ENCODE measurements at places on chromosomes 13 and 19.

DNA sequence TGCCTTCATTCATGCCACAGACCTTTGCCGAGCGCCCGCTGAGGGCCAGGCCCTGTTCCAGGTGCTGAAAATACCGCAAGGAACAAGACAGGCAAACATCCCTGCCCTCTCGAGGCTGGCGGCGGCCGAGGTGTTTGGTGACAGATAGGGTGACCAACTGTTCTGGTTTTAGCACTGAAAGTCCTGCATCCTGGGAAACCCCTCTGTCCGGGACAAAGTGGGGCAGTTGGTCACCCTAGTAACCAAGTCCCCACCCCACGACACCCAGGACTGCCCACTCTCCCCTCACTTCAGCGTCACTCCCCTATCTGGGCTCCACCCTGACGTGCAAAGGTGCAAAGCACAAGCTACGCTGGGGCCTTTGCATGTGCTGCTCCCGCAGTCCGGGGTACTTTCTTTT lies 17.3 kb downstream of the ZBTB7A start:
- no peak for DNase-seq

- no peak for DNase-seq
Measured at GRCh38 chr19:7545300-7545699, 9.8 kb downstream of the PNPLA6 start.

DNA sequence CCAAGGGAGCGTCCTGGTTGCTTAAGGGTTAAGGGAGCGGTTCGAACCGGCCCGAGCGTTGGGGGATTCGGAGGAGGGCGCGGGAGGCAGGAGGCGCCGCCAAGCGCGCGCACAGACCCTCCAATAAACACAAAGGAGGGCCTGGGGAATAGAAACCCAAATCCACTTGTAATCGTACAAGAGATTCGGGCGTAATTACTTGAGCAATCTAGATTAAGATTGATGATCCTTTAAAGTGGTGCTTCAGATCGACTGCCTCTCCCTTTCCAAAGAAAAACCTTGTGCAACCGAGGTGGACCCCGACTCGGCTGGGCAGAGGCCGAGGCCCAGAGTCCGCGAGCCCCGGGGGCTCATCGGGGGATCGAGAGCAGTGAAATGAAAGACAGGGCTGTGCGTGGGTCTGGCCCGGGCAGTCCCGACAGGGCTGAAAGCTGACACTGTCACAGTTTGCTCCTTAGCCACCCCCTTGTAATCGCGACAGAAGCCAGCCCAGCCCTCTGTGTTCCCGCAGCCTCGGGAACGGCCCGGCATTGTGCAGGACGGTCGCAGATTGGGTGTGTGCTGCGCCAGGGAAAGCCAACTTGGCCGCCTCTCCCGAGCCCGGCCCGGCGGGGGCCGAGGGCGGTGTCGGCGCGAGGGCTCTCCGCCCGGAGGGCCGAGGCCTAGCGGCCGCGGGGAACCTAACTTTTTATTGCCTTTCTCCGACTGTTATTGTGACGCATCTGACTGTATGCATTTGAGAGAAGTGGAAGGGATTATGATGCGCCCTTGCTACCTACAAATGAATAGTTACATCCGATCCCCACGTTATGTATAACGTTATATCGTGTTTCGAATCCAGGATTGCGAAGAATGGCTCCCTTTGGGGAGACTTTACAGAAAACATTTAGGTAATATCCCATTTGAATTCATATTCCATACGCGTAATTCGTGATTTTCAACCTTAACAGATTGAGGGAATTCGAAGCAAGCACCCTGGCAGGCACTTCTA lies 5.5 kb downstream of the MAB21L1 start:
- no peak for DNase-seq

DNA sequence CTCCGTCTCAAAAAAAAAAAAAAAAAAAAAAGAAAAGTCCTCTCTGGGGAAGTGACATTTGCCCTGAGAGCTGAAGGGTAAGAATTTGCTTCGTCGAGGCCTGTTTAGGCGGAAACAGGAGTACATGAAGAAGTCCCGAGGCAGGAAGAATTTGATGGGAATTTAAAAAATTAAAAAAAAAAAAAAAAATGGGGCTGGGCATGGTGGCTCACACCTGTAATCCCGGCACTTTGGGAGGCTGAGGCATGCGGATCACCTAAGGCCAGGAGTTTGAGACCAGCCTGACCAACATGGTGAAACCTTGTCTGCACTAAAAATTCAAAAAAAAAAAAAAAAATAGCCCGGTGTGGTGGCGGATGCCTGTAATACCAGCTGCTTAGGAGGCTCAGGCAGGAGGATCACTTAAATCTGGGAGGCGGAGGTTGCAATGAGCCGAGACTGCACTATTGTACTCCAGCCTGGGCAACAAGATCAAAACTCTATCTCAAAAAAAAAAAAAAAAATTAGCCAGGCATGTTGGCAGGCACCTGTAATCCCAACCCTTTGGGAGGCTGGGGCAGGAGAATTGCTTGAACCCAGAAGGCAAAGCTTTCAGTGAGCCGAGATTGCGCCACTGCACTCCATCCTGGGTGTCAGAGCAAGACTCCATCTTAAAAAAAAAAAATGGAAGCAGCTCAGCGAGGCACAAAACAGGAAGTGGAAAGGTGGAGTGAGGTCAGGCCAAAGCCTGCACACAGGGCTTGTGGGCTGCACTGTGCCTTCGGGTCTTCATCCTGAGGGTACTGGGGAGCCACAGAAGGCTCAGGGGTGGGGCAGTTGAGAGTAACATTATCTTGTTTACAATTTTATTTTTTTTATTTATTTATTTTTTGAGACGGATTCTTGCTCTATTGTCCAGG lies 4.9 kb downstream of the BAX start:
- DNase-seq: no peak

DNA sequence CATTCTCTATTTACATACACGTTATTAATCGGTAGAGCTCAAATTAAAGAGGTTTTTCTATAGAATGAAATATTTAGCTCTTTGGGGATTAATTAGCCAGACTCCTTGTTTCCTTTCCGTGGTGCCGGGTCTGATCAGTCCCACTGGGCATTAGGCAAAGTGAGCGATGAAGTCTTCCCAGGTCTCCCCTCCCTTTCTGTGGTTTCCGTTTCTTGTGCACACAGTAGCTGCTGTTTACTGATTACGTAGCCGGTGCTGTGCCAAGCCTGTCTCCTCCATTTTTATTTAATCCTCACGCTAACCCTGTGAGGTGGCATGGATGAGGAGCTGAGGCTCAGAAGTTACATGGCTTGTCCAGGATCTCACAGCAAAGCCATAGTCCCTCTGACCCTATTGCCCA lies 9.0 kb downstream of the SLC25A15 start:
- no peak for DNase-seq

DNA sequence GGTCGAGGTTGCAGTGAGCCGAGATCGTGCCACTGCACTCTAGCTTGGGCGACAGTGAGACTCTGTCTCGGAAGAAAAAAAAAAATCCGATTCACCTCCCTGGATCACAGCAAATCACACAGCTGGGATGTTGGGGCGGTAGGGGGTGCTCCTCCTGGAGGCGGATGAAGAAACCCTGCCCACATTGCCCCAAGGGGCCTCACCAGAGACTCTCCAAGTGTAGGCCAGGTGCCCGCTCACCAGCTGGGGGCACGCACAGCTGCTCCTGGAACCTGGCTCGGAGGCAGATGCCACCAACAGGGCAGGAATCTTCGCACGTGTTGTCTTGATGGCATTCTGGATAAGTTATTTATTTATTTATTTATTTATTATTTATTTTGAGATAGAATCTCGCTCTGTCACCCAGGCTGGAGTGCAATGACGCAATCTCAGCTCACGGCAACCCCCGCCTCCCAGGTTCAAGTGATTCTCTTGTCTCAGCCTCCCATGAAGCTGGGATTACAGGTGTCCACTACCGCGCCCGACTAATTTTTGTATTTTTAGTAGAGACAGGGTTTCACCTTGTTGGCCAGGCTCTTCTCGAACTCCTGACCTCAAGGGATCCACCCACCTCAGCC lies 3.1 kb downstream of the UQCR11 start:
- no peak for DNase-seq

DNA sequence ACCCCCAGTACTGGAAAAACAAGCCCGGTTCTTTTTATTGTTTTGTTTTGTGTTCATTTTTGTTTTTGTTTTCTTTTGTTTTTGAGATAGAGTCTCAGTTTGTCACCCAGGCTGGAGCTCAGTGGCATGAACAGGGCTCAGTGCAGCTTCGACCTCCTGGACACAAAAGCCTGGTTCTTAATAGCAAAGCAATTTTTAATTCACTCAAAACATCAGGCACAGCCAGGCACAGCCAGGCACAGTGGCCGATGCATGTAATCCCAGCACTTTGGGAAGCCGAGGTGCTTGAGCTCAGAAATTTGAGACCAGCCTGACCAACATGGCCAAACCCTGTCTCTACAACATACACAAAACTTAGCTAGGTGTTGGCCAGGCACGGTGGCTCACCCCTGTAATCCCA lies 30.7 kb downstream of the INSR start:
- no peak for DNase-seq

DNA sequence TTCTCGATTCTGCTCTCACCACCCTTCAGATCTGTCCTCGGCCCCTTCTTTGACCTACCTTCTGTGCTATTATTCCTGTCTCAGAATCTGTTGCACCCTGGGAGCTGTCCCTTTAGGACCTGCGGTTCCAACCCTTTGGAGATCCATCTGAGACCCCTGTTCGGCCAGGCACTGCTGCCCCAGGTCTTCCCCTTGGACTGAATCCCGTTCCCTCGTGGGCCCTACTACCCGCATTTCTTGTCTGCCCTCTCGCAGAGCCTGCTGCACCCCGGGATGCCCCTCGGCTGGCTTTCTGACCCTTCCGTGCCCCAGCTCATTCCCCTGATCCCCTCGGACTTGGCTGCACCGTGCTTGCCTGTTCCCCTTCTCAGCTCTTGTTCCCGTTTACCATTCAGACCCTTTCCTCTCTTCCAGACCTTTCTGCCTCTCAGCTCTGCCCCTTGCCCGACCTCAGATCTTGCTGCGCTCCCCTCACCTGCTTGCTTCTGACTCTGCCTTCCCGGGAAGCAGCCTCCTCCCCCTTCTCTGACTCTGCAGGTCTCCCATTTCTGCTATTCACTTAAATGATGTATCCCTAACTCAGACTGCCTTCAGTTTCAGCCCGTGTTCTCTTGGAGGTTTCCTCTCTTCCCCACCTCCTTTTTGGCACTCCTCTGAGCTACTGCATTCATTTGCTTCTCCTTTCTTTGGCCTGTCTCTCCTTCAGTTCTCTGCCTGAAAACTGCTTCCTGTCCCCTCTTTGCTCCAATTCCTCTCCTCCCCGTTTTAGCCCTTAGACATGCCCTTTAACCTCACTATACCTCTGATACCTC lies 1.1 kb downstream of the ARHGAP35 start:
- DNase-seq: peak; percentile 47

DNA sequence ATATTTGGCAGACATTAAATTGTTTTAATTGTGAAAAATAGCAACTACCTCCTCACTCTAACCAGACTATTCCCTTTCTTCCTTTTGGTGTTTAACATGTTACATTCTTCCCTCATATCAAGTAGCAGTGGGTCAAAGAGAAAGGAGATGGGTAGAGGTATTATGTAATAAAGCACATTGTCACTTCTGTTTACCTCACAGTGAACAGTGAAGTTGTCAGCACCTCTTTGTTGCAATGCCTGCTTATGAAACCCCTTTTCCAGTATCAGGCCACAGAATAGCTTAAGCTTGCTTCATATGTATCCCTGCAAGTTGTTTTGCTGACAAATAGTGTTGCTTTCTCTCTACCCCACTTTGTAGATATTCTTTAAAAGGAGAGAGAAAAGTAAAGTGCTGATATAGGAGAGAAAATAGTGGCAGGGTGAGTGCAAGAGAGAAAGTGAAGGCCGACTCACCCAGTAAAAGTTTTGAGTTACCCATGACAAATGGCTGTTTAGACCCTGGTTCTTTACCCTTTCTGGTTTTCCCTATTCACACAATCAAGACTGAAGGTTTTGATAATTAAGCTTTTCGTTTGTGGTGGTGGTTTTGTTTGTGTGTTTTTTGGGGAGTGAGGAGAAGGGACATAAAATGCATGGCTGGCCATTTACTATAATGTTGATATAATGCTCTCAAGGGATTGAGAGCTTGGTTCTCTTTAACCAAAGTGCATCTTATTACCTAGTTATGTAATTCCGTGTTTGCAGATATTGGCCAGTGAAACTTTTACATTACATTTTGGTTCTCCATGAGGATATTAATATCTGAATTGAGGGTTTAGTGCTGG lies 3.7 kb downstream of the ITM2B start:
- DNase-seq: no peak

- no peak for DNase-seq
Measured at GRCh38 chr13:94712812-94713560, 641 bp upstream of the SOX21 start.

DNA sequence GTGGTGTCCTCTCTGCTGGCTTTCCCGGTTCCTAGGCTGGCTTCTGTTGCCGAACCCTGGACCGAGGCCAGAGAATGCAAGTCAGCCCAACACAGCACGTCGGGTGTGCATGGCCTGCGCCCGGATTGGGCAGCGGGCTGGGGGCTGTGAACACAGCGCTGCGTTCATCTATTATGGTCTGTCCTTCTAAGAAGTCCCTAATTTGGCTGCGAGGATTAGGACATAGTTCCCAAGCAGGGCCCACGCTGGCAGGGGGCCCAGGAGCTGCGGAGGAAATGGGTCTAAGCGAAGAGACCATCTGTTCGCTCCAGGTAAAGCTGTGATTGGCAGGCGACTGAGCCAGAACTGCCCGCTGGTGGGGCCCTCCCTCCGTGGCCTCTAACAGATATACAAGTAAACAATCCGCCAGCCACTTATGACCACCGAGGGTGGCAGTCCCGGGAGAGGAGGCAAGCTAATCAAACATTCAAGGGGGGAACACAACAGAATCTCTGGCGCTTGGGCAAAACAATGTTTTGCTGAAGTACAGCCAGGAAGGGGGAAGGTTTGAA lies 6.0 kb downstream of the SYCE2 start:
- DNase-seq: no peak

DNA sequence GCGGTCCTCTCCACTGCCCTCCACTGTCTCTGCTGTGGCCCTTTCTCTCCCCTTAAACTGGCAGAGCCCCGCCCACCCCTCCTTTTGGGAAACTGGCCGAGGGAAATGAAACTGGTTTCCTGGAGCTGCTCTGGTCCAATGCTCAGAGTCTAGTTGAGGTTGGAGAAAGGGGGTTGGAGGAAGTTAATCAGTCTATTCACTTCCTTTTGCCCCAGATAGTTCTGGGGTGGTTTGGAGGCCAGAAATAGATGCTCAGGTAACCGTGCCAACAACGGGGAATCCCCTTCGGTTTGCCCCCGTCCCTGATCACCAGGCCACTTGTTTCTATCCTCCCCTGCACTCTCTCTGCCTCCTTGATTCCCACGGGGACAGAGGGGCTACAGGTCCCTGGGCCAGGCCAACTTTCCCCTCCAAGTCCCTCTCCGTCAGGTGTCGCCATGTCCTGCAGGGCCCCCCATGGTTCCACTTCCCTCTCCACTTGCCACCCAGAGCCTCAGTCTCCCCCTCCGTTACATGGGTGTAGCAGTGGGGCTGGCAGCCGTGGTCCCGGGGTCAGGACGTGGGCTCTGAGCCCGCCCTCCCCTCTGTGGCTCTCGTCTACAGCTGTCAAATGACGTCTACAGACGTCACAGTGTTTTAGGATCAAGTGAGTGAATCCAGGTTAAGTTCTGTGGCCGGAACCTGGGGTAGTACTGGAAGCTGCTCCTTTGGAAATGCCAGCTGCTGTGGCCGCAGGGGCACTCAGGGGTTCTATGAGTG lies at the start of gene IL4I1:
IL4I1 (minus strand) TSS at position 25 of the 759 bp plus-strand sequence. CDS start 727 bp downstream, outside the sequence.
- DNase-seq: peak; percentile 79

- no peak for DNase-seq
Measured at GRCh38 chr19:38879400-38879751, 1.3 kb upstream of the RINL start.

Data from NAMALWA (cell line).